IPS DF 6.9 (cell line): ENCODE measurements at places on chromosomes 3 and 15.

DNA sequence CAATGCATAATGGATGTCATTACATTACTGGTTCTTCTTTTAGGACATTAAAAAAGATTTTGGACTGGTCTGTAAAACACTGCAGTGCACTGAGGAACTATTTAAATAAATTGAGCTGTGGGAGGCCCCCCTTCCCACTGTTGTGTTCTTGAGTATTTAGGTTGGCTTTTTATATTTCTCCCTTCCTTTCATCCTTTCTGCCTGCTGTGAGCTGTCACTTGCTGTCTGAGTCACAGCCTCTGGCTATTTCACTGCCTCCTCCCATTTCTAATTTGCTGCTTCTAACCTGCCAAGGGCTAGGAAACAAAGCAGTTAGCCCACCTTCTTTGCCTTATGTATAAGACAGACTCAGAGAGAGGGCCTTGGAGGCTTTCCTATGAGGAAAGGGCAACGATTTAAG is 89.0 kb upstream of the FNDC3B start:
- H3K36me3 ChIP-seq = no peaks in the 10 kb centered on the region
- H3K4me1 ChIP-seq = no peaks in the 10 kb centered on the region
- H3K27me3 ChIP-seq = no peaks in the 10 kb centered on the region

- H3K4me3 ChIP-seq = no peak overlapping the region
- no peak overlapping the region for H3K27ac ChIP-seq
These were observed 263.3 kb downstream of the CLSTN2 start for GRCh38 chr3:140198242-140198641.

- H3K4me3 ChIP-seq = no peak overlapping the region
- H3K4me1 ChIP-seq = no peaks in the 10 kb centered on the region
- no peak overlapping the region for H3K27ac ChIP-seq
- H3K36me3 ChIP-seq = peaks cover 21% of the 10 kb centered on the region; the same call in 1 of the 2 replicates
These were observed 89.3 kb downstream of the CHD2 start for GRCh38 chr15:92989470-92989869.

GRCh38 chr3:54966979-54967378 is 39.1 kb upstream of the LRTM1 start:
- no peaks in the 10 kb centered on the region for H3K4me1 ChIP-seq
- H3K27me3 ChIP-seq = no peaks in the 10 kb centered on the region
- H3K27ac ChIP-seq = no peak overlapping the region
- DNase-seq = no peak
- no peak overlapping the region for H3K4me3 ChIP-seq

DNA sequence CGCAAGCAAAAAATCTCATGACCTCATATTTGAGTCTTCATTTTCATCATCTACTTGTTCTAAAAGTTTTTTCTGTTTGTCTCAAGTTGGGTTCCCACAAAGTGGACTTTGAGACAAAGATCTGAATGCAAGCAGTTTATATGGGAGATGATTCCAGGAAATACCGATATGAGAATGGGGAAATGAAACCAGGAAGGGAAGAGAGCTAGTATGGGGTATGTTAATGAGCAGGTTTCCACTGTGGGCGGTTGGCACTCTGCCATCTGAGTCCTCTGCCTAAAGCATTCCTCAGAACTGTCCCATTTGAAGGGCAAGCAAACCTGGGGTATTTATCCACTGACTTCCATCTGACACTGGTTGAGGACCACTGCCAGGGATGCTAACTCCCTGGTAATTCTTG is 8.8 kb downstream of the ADPRH start:
- H3K4me1 ChIP-seq = peaks cover 3% of the 10 kb centered on the region; the same call in 1 of the 2 replicates
- no peak for DNase-seq
- H3K27me3 ChIP-seq = no peaks in the 10 kb centered on the region
- no peak overlapping the region for H3K27ac ChIP-seq

GRCh38 chr3:151873398-151873797 is at the start of gene SUCNR1:
TSS of gene SUCNR1 (plus strand) at chr3:151873643. CDS start at chr3:151879893, 6,250 bp downstream.
- no peaks in the 10 kb centered on the region for H3K27me3 ChIP-seq
- no peak within 1 kb of the TSS for H3K27ac ChIP-seq
- H3K4me3 ChIP-seq = no peak within 1 kb of the TSS
- DNase-seq = no peak

GRCh38 chr3:40875581-40875980 is 323.7 kb upstream of the CTNNB1 start:
- DNase-seq = no peak
- H3K27ac ChIP-seq = no peak overlapping the region
- no peaks in the 10 kb centered on the region for H3K27me3 ChIP-seq
- H3K36me3 ChIP-seq = no peaks in the 10 kb centered on the region
- no peaks in the 10 kb centered on the region for H3K4me1 ChIP-seq
- H3K4me3 ChIP-seq = no peak overlapping the region

- H3K27me3 ChIP-seq = no peaks in the 10 kb centered on the region
- no peaks in the 10 kb centered on the region for H3K36me3 ChIP-seq
- H3K4me3 ChIP-seq = no peak overlapping the region
- H3K27ac ChIP-seq = no peak overlapping the region
These were observed 88.0 kb downstream of the GABRG3 start for GRCh38 chr15:27058939-27059338.

GRCh38 chr3:4587061-4587837 is 94.1 kb downstream of the ITPR1 start:
- DNase-seq = no peak
- H3K36me3 ChIP-seq = no peaks in the 10 kb centered on the region
- peaks cover 3% of the 10 kb centered on the region; the same call in 1 of the 2 replicates for H3K4me1 ChIP-seq
- H3K27me3 ChIP-seq = no peaks in the 10 kb centered on the region

DNA sequence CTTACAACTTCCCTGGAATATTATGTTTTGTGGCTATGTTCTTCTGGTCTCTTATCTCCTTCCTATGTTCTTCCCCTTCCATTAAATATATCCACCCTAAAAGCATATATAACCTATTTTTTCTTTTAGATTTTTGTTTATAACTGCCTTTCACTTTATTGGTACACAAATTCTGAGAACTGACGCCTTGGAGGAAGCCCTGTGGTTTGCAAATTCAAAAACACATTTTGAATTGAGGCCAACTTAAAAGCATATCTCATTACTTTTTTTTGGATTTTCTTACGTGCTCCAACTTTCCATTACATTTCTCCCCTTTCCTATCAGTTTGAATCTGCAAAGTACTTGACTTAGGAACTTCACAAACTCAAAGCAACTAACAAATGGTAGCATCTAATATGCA is 15.3 kb upstream of the COLQ start:
- H3K27ac ChIP-seq = no peak overlapping the region
- H3K36me3 ChIP-seq = no peaks in the 10 kb centered on the region
- H3K4me1 ChIP-seq = no peaks in the 10 kb centered on the region
- no peak overlapping the region for H3K4me3 ChIP-seq

DNA sequence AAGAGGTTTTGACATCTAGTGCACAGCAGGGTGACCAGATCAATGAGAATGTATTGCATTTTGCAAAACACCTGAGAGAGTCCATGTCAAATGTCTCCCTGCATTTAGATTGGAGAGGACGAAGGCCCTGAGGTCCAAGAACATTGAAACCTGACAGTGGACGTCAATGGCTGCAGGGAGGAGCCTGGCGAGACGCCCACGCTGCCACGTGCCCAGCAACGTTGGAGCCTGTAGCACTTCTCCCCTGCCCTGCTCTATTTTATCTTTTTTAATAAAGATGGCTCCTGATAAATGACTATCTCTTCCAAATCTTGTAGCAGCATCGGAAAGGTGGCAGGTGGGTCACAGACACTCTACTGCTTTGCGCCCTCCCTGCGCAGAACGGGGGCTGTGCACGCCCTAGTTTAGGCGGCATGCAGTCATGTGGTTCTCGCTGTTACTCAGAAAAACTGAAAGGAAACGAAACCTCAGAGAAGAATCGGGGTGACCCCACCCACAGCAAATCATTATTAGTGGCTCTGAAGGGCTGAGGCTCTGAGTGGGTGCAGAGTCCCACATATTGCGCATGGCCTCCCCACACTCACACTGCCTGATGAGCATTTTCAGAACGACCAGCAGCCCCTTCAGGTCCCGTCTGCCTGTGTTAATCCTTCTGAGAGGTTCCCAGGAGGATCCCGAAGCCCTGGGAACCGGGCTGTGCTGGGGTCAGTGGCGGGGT is 62.5 kb upstream of the TAMM41 start:
- no peaks in the 10 kb centered on the region for H3K36me3 ChIP-seq
- no peak overlapping the region for H3K4me3 ChIP-seq
- DNase-seq = no peak
- no peaks in the 10 kb centered on the region for H3K4me1 ChIP-seq
- H3K27ac ChIP-seq = no peak overlapping the region

- peaks cover 2% of the 10 kb centered on the region; the same call in 1 of the 2 replicates for H3K36me3 ChIP-seq
- H3K4me3 ChIP-seq = no peak overlapping the region
- no peak for DNase-seq
- peaks cover 5% of the 10 kb centered on the region; the same call in 1 of the 2 replicates for H3K4me1 ChIP-seq
- H3K27me3 ChIP-seq = no peaks in the 10 kb centered on the region
These were observed 139.9 kb downstream of the GREM1 start for GRCh38 chr15:32857732-32858131.

DNA sequence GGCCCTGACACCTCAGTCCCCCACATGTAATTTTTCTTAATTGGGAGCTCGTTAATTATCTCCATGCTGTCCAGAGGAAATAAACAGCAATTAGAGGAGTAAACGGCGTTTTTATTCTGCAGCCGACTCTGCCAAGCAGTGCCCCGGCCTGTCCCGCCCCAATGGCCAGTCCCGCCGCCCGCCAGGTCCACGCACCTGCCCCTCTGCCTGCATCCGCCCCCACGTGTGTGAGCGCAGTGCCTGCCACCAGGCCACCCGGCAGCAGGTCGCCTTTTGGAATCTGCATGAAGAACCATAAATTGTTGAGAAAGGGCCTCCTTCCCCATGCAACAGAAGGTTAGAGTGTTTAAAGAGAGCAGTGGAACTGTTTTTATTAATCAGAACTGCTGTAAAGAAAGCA is 87.5 kb upstream of the LINGO1 start:
- no peaks in the 10 kb centered on the region for H3K27me3 ChIP-seq
- H3K4me1 ChIP-seq = no peaks in the 10 kb centered on the region
- H3K36me3 ChIP-seq = no peaks in the 10 kb centered on the region
- no peak overlapping the region for H3K27ac ChIP-seq
- DNase-seq = no peak

- DNase-seq = no peak
- H3K4me3 ChIP-seq = no peak overlapping the region
- no peaks in the 10 kb centered on the region for H3K27me3 ChIP-seq
- H3K4me1 ChIP-seq = no peaks in the 10 kb centered on the region
These were observed 12.1 kb upstream of the THSD4 start for GRCh38 chr15:71103102-71103676.

DNA sequence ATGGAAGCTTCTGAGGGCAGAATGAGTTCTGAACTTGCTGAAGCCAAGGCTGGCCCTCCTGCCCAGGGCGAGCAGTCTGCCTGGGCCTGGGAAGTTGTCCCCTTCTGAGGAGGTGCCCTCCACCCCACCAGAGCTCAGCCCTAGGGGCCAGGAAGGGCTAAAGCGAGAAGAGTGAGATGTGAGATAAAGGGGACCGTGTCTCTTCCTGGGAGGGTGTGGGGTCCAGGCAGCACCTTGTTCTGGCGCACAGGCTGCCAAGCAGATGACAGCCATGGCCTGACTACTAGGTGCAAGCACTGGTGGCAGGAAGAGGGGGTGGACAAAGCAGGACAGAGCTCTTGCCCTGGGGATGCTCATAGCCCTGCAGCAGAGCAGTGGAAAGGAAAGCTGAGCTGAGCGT is 3.7 kb downstream of the PAK6 start:
- no peaks in the 10 kb centered on the region for H3K27me3 ChIP-seq
- no peak overlapping the region for H3K4me3 ChIP-seq
- H3K36me3 ChIP-seq = no peaks in the 10 kb centered on the region

DNA sequence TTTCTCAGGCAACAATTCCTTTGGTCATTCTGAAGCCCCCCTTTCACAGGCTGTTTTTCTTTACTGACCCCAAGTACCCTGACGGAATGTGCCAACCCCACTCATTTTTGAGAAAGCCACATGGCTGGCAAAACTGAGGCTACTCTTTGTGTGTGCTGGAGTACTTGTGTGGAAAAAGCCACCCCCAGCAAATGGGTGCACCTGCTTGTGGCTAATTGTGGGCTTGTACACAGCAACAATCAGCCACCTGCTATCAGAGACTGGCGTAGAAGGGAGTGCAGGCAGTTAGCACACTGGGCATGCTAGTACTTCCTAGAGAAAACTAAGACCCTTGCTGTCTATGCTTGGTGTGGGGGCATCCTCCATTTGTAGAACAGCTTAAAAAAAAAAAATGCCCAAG is 110.1 kb upstream of the LMOD3 start:
- no peaks in the 10 kb centered on the region for H3K4me1 ChIP-seq
- H3K36me3 ChIP-seq = no peaks in the 10 kb centered on the region
- H3K27me3 ChIP-seq = no peaks in the 10 kb centered on the region
- no peak overlapping the region for H3K27ac ChIP-seq

DNA sequence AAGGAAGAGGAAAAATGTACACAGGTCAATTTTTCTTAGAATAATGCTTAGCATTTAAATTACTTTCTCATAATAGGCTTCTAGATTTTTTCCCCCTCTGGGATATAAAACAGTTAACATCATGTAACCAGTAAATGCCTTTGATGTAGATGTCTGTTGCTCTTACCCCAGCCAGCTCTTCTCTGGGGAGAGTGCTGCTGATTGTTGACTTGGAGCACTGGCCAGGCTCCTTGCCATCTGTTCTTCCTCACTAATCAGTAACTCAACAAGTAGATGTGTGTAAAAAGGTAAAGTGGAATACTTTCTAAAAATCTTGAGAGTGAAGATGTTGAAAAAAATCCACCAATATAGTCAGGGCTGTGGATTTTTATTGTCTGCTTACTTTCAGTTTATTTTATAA is 42.2 kb downstream of the RIOX2 start:
- H3K36me3 ChIP-seq = no peaks in the 10 kb centered on the region
- H3K27me3 ChIP-seq = no peaks in the 10 kb centered on the region
- no peaks in the 10 kb centered on the region for H3K4me1 ChIP-seq
- DNase-seq = no peak

GRCh38 chr15:59013246-59013873 is 25.9 kb downstream of the RNF111 start:
- no peaks in the 10 kb centered on the region for H3K27me3 ChIP-seq
- H3K36me3 ChIP-seq = no peaks in the 10 kb centered on the region
- no peaks in the 10 kb centered on the region for H3K4me1 ChIP-seq
- H3K27ac ChIP-seq = no peak overlapping the region
- H3K4me3 ChIP-seq = no peak overlapping the region

DNA sequence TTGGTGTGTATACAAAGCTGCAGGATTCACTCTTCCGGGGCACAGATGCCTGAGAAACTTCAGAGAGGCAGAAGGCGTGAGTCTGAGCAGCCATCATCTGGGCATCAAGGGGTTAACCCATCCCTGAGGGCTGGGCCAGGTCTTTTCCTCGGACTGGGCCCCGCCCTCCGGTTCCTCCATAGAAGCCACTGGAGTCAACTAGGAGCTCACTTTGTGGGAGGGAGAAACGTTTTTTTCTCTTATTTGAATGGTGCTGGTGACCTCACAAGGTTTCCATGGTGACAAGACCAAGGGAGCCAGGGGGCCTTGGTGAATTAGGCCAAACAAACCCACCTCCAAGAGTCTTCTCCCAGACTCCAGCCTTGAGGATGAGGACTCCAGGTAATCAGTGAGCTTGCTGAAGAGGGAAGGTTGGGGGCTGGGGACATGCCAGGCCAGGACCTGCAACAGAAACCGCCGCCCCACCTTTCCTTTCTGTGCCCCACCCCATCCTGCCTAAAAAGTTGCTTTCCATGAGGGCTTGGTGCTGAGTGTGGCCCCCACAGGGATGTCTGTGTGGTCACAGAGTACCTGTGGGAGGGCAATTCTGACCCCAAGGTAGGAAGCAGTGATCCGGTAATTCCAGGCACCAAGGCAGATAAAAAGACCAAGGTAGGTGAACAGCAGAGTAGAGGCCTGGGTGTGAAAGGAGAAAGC is 14.8 kb upstream of the INSYN1 start:
- no peaks in the 10 kb centered on the region for H3K36me3 ChIP-seq
- H3K27me3 ChIP-seq = no peaks in the 10 kb centered on the region
- H3K4me3 ChIP-seq = no peak overlapping the region
- peaks cover 4% of the 10 kb centered on the region for H3K4me1 ChIP-seq
- no peak for DNase-seq
